ENCODE measurements at places on chromosomes 3 and 15. TPM values are rescaled to one million over a fixed set of nuclear protein-coding genes. Genes with fewer than 3 reads are reported as not detected.

GRCh38 chr15:101048581-101049030 is 129.4 kb downstream of the LRRK1 start:
- no peak for DNase-seq
- no peaks in the 10 kb centered on the region for H3K36me3 ChIP-seq
- H3K4me3 ChIP-seq = no peak overlapping the region
- H3K4me1 ChIP-seq = no peaks in the 10 kb centered on the region

GRCh38 chr3:46538803-46539442 is 27.2 kb downstream of the LRRC2 start:
- peak overlapping the region; percentile 83 for H3K27ac ChIP-seq
- H3K4me3 ChIP-seq = peak overlapping the region; percentile 71
- H3K4me1 ChIP-seq = peaks cover 57% of the 10 kb centered on the region
- peak; percentile 75 for DNase-seq

DNA sequence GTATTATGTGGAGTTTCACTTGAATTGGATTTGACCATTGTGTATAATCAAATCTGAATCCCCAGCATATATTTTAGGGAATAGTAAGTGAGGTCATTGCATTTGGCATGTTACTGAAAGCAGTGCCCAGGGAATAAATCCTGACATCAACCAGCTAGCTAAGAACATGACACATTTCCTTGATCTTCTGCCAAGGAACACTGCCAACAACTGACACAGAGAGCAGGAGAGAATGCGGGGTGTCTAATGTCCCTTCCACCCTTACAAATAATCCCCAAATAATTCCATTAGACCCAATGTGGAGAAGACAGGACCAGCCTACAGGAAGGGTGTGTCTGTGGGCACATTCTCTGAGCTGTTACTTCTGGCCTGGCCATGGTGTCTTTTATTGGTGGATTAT is 30.6 kb upstream of the UBE3A start:
- no peaks in the 10 kb centered on the region for H3K36me3 ChIP-seq
- H3K27ac ChIP-seq = no peak overlapping the region
- no peak overlapping the region for H3K4me3 ChIP-seq
- peaks cover 2% of the 10 kb centered on the region for H3K4me1 ChIP-seq
- no peak for DNase-seq

DNA sequence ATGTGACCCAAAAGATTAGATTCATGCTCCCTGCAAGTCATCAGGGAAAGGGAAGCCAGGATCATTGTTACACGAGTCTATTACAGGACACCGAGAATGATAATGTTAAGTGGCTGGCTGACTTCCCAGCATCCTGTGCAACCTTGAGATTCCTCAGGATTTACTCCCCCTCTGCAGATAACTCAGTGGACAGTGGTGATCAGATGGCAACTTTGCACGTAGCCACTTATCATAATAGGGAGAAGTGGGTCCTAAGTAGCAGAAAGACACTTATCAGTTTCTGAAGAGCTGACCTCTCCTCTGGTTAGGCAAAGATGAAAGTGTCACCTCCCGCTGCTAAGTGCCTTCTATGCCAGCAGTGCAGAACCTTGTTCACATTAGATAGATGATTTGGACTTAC is 6.7 kb upstream of the TMPRSS7 start:
- no peaks in the 10 kb centered on the region for H3K36me3 ChIP-seq
- DNase-seq = no peak
- H3K4me3 ChIP-seq = no peak overlapping the region
- H3K27ac ChIP-seq = no peak overlapping the region

- no peak overlapping the region for H3K4me3 ChIP-seq
- H3K4me1 ChIP-seq = peaks cover 1% of the 10 kb centered on the region
- H3K36me3 ChIP-seq = no peaks in the 10 kb centered on the region
Observed at GRCh38 chr15:58755956-58756355, 6.4 kb upstream of the ADAM10 start.

DNA sequence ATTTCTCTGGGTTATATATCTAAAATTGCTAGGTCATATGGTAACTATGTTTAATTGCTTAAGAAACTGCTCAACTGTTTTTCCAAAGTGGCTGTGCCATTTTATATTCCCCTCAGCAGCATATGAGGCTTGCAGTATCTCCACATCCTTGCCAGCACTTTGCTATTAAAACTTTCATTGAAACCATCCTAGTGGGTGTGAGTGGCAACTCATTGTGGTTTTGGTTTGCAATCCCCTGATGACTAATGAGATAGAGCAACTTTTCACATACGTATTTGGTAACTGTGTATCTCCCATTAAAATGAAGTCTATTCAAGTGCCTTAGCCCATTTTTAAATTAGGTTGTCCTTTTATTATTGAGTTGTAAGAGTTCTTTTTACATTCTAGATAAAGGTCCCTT is 17.3 kb downstream of the KPNA1 start:
- DNase-seq = peak; percentile 47
- peaks cover 24% of the 10 kb centered on the region for H3K36me3 ChIP-seq
- H3K27me3 ChIP-seq = no peaks in the 10 kb centered on the region
- peaks cover 58% of the 10 kb centered on the region for H3K4me1 ChIP-seq
- no peak overlapping the region for H3K4me3 ChIP-seq
- H3K27ac ChIP-seq = peak overlapping the region; percentile 56

DNA sequence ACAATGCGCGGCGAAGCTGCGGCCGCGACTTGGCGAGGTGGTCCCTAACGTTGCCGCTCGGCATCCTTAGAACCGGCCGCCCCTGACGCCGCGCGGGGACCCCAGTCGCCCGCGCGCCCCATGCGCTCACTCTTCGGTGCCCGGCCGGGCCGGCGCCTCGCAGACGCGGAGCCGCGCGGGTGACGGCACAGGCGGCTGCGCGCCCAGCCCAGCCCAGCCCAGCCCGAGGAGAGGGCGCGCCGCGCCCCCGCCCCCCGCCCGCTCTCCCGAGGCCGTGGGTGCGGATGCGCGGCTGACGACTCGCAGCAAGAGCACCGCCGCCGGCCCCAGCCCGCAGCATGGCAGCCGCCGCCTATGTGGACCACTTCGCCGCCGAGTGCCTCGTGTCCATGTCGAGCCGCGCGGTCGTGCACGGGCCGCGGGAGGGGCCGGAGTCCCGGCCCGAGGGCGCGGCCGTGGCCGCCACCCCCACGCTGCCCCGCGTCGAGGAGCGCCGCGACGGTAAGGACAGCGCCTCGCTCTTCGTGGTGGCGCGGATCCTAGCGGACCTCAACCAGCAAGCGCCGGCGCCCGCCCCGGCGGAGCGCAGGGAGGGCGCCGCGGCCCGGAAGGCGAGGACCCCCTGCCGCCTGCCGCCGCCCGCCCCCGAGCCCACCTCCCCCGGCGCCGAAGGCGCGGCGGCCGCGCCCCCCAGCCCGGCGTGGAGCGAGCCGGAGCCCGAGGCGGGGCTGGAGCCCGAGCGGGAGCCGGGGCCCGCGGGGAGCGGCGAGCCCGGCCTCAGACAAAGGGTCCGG is 437 bp downstream of the KLF13 start:
- peaks cover 53% of the 10 kb centered on the region for H3K4me1 ChIP-seq
- H3K36me3 ChIP-seq = peaks cover 18% of the 10 kb centered on the region
- H3K27me3 ChIP-seq = no peaks in the 10 kb centered on the region
- H3K27ac ChIP-seq = peak overlapping the region; percentile 62
- DNase-seq = peak; percentile 37
- H3K4me3 ChIP-seq = peak overlapping the region; percentile 61

DNA sequence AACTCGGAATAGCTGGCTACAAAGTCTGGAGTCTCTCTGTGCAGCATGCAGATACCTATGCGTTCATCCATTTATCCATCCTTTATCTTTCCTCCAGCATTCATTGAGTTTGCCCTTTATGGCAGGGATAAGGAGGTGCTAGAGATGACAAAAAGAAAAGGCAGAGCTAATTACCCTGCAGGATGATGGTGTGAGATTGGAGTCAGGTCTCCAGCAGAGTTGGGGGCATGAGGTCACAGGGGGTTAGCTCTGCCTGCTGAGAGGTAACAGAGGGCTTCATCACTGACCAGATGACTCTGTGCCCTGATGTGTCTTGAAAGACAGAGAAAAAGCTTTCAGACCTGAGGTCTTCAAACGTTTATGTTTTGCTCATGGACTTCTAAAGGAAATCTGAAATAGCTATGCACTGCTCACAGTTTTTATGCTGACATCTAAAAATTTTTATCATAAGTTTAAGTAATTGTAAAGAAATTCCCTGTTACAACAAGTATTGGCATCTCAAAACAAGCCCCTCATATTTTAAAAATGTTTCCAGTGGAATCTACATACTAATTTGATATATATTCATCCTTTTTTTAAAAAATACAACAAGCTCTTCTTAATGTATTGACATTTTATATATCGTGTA is 132.3 kb upstream of the ANKRD28 start:
- no peak overlapping the region for H3K4me3 ChIP-seq
- H3K27ac ChIP-seq = no peak overlapping the region
- no peaks in the 10 kb centered on the region for H3K27me3 ChIP-seq

The PLSCR4 gene
- total RNA-seq = not detected

The EPHA6 gene
- not detected for total RNA-seq

The SLC12A1 gene
- total RNA-seq = not detected

The ZPLD1 gene
- total RNA-seq = not detected

The SPATA12 gene
- total RNA-seq = not detected

The GHSR gene
- total RNA-seq = not detected

The KLF15 gene
- 0.41 TPM for total RNA-seq

The NMNAT3 gene
- 3.6 TPM for total RNA-seq

The GATM gene
- total RNA-seq = 5.0 TPM

The ROBO2 gene
- not detected for total RNA-seq

The DISP2 gene
- total RNA-seq = 0.08 TPM
